ENCODE measurements at places on chromosomes 7 and 10.

DNA sequence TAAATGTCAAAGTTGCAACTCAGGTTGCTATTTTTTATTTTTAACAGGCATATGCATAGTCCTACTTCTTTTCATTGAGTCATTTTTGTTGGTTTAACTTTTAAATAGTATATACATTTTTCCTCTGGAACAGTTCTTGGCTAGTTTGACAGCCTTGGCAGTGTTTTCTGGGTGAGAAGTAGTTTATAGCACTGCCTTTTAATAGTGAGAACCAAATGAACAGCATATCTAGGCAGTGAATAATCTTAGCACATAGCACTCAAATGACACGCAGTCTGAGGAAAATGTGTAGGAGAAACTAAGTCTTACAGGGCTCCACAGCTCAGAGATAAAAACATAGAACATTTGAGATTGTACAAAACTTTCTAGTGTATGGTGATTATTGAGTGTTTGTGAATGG is 265.5 kb upstream of the POT1 start:
- no peak for DNase-seq

DNA sequence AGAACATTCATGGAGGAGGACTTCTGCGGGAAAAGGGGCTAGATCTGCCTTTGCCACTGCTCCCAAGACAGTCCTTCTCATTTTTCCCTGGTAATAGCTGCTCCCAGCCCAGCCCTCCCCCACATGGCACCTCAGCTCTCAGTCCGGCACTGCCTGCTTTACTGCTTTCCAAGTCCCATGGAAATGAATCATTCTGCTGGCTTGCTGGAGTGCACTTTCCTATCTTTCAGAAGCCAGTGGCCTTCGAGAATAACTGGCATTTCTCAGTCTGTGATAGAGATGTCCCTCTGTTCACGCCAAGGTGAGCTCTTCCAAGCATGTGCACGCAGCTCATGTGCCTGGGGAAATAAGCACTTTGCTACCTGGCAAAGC is 61.4 kb downstream of the SYPL1 start:
- DNase-seq: no peak

- DNase-seq: no peak
Measured at GRCh38 chr10:55629793-55630490, 731.1 kb downstream of the ZWINT start.

DNA sequence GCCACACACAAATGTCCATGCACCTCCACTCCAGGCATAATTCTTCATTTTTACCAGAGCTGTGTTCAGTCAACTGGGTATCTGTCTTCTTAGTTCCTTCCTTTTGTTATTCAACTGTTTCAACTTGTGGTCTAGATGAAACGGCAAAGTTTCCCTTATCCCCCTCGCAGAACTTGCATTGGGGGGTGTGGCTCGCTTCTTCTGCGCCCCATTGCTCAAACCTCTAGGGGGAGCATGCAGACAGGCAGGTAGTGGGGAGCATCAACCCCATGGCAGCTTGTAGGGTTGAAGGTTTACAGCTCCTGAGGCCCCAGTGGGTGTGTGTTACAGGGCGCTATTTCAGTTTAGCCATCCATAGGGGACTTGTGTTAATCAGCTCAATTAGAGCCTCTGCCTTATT is 38.3 kb upstream of the COBL start:
- DNase-seq: no peak

GRCh38 chr10:114079421-114079820 is 35.8 kb downstream of the ADRB1 start:
- no peak for DNase-seq

- no peak for DNase-seq
Measured at GRCh38 chr7:12827920-12828319, 140.5 kb downstream of the ARL4A start.

GRCh38 chr10:102634686-102635085 is 9.6 kb upstream of the TRIM8 start:
- DNase-seq: no peak

GRCh38 chr7:107344286-107344685 is 125.6 kb upstream of the GPR22 start:
- no peak for DNase-seq

- DNase-seq: no peak
Measured at GRCh38 chr7:152709287-152710152, 33.6 kb upstream of the XRCC2 start.

GRCh38 chr10:97849103-97849686 is 448 bp upstream of the GOLGA7B start:
- no peak for DNase-seq

All from stimulated activated CD4-positive, alpha-beta T cell treated with anti-CD3 and anti-CD28 coated beads, Interleukin-4, amount 100 ng/mL, for 24 hours (primary cell).